Stimulated activated CD4-positive, alpha-beta T cell treated with anti-CD3 and anti-CD28 coated beads, Interleukin-15, amount 100 ng/mL, for 1 hour (primary cell): ENCODE measurements at places on chromosomes 6 and 20.

DNA sequence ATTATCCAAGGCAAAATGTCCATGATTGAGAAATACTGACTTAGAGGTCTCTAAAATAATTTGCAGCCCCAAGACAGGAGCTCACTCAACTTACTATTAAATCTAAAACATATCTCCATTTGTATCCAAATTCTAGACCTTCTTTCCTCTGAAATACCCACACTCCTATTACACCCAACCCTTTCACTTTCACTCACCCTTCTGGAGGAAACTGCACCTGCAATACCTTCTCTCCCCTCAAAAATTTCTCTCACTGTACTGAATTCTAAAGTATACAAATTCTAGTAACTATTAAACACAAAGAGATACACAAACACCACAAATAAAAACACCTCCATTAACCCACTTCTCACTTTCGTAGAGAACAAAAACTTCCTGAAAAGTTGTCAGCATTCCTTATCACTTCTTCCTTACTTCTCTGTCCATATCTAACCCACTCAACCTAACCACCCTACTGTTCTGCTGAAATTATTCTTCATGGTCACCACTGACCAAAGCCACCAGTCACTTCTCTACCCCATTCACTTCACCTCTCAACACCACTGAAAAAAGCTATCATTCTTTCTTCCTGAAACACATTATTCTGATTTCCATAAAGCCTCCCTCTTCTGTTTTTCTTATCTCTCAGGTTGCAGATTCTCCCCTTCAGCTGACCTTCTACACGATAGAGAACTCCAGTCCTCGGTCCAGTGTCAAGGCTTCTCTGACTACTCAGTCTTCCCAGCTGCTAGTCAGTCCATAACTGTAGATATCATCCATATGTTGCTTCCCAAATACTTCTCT, 12.0 kb downstream of the LMBRD1 start:
- no peak for DNase-seq

GRCh38 chr20:35673884-35674283, 9.2 kb upstream of the CPNE1 start:
- DNase-seq, result no peak

GRCh38 chr20:53695797-53696527, 102.3 kb upstream of the ZNF217 start:
- no peak for DNase-seq

GRCh38 chr6:112906726-112907125, 559.6 kb downstream of the RFPL4B start:
- no peak for DNase-seq

DNA sequence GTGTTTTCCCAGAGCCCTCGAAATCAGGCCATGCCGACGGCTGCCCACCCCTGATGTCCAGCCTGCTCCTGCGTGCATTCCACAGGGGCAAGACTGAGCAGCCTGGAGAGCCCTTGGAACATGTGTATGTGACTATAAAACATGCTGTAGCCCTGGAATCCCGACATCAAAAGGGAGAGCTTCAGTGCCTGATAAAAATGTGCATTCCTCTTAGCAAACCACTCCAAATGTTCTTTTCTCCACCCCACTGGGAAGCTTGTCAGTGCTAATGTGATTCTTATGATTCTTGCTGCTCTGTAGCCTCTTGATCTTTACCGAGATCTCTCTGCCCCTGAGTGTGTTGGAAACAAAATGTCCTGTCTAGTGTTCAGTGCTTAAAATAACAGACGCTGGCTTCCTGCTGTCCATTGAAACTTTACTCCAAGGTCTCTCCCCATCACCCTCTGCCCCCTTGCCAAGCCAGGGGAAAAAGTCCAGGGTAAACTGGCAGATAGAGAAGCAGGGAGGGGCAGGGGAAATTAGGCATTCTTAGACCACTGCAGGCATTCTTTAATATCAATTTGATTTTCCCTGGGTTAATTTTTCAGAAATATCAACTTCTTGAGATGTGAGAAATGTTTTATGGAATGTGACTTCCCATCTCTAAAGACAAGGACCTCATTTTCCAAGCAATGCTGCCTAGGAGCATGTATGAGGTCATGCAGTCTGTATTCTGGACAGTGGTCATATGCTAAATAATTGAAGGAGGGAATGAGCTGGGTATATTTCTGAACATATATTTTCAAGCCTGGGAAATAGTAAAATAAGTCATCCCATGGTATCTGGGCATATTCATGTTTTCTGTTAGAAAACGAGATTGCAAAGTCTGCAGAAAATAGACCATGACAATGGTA, 73.8 kb upstream of the ISM1 start:
- DNase-seq, result no peak

DNA sequence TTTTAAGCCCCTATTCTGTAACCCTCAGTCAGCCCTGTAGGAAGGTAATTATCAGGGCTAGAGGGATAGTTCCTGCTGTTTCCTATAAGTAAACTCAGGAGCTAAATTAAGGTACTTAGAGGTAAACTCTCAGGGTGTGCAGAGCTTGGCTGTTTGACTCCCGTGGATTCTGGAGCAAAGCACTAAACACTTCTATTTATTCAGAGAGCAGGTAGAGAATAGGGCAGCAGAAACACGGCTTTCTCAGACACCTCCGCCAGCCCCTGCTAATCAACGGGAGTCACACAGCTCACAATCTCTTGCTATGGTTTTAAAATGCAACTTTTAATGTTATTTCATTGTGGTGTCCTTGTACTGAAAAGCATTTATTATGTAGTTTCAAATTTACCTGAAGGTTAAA, 21.8 kb downstream of the PRKN start:
- no peak for DNase-seq

DNA sequence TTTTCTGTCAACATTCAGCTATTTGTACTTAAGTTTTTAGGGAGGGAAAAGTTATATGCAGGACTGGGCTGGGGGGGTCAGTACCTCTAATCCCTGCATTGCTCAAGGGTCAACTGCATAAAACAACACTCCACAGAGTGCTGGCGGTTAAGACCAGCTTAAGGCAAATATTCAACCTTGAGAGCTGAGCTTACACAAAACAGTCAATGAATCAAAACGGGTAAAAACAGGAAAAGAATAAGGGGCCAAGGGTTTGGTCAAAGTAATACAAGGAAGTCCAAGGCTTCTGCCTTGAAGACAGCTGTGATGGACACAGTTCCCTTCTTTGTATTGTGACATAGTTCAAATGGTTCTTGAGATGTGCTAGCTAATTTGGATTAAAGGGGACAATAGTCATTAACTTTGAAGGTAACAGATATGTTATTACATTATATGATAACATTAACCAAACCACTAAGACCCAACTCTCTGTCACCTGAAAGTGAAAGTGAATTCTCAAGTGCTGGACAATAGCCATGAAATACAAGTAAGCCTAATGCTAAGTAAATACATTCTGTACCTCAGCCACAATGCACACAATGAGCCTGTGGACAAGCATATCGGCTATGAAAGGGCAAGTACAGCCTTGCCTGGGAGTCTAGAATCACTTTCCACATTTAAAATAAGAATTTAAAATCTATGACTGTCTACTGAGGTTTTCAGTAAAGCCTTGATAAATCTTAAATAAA, 106.8 kb downstream of the PDE10A start:
- DNase-seq, result no peak

DNA sequence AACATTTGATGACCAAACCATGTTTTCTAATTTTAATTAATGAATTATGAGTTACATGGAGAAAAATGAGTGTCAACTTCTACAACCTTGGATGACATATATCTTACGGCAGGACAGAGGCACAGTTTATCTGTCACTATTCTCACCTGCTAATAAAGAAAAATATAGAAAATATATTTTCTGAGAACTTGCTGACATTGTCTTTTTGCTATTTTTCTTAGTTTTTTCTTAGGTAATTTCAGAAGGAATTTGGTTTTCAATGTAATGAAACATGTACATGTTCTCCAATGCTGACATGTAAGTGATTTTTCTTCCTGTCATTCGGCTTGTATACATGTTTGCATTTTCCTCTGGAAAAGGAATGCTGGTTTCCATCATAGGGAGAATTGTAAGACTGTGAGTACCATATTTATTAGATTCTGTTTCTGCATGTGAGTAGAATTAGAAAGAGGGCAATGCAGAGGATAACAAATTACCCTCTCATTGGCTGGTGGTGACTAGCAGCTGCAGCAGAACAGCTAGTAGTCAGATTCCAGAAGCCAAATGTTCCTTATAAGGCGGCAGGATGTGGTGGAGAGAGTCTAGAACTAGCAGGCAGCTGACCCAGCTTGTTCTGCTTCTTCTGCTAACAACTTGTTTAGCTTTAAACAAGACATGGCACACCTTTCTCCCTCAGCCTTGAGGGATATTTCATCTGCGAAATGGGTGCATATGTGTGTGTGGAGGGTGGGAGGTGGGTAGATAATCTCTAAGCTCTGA, 132.8 kb upstream of the SPACA1 start:
- DNase-seq, result no peak

DNA sequence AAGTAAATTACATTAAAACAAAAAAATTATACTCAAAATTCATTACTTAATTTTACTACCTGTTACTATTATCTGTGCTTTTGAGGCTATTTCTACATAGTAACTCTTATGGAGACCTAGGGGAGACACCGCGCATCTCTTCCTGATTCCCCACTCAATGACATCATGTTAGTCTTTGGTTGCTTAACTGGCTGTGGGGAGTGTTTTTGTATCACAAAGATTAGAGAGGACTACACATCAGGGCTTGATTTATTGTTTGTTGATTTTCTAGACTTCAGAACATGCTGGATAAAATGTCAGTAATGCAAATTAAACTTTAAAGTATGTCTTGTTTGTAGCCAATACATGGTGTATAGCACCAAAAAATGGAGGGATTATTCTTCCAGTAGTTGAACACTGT, 26.0 kb downstream of the SLC2A10 start:
- no peak for DNase-seq

DNA sequence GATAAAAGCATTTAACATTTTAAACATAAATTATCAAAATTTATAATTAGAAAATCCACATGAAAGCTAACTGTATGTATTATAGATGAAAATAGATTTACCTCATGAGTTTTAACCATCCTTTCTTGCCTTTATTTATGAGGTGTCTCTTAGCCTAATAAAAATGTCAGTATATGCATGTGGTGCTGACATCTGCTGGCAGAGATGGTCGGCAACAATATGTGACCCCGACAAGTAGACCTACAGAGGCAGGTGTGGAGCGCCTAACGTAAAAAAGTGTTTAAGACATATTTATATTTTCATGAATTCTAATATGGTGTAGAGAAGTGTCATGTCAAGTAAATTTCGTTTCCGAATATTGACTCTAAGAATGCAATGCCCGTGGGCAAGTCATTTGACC, 149.0 kb upstream of the FUT9 start:
- no peak for DNase-seq

DNA sequence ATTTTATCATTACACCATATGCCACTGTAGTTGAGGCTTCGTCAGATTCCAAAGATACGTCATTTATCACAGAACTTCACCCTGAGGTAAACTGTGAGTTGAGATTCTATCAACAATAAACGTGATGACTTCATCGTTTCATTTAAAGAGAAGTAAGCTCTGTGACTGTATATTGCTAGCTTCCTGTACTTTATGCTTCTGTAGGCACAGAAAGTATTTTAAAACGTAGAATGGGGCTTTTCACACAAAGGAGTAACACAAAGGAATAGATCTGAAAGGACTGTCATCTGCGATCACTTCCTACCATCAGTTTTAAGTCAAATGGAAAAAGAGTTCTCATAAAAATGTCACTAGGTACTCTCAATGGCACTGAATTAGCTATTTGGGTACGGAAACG, 234.4 kb upstream of the MCHR2 start:
- DNase-seq, result no peak

DNA sequence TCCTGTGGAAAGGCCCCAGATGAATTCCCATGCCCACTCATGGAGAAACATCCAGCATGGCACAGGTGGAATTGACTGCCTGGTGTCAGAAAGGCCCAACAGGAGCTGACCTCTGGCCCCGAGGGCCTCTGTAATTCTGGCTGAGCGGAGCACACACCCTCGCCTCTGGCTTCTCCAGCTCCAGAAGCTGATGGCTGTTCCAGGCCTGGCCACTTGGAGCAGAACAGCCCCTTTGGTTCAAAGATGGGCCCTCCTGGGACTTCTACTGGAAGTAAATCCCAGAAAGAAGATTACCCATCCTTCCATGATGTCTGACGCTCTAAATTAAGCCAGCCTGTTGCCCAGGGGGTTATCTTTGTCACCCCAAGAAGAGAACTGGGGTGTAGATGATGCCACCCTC, 275.1 kb upstream of the CDH4 start:
- DNase-seq, result no peak

DNA sequence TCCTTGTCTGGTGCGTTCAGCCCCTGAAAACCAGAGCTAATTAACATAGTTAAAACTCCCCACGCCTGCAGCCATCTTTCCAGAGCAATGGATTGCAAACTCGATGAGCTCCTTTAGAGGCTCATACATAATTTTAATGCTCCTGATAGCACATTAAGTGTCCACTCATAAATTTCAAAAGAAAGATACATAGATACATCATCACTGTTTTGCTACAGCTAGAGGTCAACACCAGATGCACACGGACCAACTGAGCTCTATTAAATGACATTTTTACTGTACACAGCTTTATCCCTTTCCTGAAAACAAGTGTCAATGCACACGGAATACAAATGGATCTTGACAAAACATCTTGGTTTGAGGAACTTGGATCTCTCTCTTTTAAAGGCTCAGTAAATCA, 91.3 kb upstream of the HDAC2 start:
- no peak for DNase-seq

- DNase-seq, result no peak
Measured at GRCh38 chr20:46803123-46804020, 91.3 kb upstream of the EYA2 start.

DNA sequence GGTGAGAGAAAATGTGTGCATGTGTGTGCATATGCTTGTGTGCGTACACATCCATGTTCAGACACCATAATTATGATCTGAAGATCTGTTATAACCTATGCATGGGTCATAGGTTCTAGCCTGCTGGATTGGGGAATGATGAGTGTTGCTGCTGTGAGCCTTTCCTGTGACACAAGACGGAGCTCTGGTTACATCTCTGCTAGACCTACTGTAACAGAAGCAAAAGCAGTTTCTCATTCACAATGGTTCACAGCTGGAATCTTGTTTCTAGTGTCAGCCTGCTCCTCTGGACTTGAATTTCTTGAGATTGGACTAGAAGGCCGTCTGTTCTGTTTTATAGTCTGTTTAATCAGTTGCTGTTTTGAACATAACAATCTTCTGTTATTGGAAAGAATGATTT, 40.1 kb downstream of the DEFB114 start:
- no peak for DNase-seq

DNA sequence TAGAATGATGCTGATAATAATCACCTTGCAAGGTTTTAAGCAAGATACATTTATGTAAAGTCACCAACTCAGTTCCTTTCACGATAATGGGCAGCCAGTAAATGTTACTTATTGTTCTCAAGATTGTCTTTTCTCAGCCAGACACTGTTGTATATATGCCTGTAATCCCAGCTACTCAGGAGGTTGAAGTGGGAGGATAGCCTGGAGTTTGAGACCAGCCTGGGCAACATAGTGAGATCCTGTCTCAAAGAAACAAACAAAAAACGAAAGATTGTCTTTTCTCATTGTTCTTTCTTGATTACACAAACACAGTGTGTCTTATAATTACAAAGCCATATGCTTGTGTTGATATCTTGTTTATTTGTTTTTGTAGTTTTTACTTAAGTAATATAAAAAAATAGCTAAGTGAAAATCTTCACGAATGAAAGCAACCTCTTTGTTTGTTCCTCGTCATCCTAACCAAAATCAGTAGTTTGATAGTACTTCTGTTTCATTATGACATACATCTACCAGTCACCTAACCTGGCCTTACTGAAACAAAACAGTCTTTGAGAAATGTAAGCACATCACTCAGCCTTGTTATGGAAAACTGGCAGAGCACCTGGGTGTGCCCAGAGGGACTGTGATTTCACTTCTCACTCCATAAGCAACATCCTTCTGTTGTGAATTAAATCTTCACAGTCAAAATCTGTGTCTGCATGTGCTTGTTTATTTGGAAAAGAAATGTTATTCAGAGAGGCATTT, 436.2 kb upstream of the SOX4 start:
- DNase-seq, result no peak
